ENCODE measurements at places on chromosomes 1 and 21.
A peak's percentile ranks its signal among the peaks of the same experiment; 100 is the strongest.

DNA sequence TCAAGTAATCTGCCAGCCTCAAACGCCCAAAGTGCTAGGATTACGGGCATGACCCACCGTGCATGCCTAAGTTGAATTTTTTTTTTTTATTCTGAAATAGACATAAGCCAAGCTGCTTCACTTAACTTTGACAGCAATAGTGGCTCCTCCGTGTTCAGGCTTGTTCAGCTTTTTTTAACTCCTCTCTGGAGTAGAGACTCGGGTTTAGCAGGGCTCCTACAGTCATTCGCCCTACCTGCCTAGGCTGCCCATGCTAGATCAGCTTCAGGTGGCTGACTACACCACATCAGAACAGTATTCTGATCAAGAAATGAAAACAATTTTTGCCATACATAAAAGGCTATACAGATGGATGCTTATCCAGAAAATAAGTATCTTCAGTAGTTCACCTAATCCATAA, 14.7 kb downstream of the ARID4B start:
- DNase-seq = no peak

- DNase-seq = no peak
Observed at GRCh38 chr1:20279509-20279908, 11.2 kb upstream of the VWA5B1 start.

DNA sequence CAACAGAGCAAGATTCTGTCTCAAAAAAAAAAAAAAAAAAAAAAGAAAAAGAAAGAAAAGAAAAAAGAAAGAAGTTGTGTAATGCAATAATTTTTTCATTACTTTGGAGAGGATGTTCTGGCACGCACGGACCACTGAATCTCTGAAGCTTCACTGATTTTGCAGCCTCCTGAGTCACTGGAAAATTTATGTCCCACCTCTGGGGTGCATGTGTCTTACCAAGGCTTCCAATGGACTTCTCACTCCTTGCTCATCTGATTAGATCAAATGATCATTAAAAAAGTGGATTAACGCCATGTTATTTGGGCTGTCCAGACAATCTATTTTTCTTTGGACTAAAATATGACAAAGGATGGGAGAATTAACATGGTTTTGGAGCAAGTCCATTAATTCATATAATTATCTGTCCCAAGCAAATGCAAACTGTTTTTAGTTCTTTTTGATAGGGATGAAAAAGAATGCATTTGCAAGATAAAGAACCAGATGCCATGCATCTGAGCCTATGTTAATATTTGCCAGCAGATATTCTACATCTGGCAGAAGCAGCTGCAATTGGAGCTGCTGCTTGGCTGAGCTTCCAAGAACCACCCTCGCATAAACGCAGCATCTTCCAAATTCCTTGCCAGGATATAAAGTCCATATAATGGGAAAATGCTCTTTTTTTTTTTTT, 10.1 kb upstream of the MAP1LC3C start:
- no peak for DNase-seq

- no peak for DNase-seq
Observed at GRCh38 chr21:35189077-35189863, 140.2 kb upstream of the RUNX1 start.

- DNase-seq = peak; percentile 84
Observed at GRCh38 chr1:85061711-85062424, 13.6 kb upstream of the MCOLN3 start.

All from CD4-positive, alpha-beta T cell treated with Interleukin-6 at 100 ng/mL for 8 hours (primary cell).